ENCODE measurements at places on chromosomes 2 and 18. TPM values are rescaled to one million over a fixed set of nuclear protein-coding genes. Genes with fewer than 3 reads are reported as not detected.

ZNF2 gene
- 6.5 TPM for total RNA-seq

DNA sequence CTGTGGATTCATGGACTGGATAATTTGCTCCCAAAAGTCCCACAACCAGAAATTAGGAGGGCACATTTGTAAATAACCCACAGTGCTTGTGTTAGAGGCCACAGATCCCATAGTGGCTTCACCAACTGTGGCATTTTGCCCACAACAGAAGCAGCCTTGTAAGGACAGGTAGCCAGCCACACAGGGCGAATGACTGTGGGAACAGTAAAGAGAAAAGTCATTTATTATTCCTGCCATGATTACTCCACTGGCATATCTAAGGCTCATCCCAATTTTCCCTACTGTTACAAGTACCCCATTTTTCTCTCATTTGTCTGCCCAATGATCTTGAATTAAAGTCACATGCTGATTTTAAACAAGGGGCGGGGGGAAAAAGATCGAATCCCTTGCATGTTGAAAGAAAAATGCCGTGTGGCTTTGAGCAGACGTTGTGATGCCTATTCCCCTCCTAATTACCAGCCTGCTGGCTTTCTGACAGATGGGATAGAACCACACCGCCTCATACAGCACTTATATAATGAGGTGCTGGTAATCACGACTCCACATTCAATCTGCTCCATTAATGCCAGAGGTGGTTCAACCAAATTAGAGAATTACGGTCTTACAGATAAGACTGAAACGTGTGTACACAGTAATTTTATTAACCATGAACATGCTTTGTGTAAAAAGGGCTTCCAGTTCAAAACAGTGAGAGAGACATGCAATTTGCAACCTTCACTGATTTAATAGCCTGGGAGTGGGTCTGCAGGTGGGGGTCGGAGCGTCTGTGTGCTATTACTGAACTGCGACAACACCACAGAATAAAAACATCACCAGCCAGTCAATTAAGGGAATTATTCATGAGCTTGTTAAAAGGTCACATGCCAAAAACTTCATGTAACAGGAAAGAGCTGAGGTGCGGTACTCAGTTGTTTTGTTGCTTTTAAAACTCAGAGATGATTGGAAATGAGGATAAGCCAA, 196.0 kb downstream of the TMEM163 start:
- no peak for DNase-seq

HRH4 gene
- 0.12 TPM for total RNA-seq

DNA sequence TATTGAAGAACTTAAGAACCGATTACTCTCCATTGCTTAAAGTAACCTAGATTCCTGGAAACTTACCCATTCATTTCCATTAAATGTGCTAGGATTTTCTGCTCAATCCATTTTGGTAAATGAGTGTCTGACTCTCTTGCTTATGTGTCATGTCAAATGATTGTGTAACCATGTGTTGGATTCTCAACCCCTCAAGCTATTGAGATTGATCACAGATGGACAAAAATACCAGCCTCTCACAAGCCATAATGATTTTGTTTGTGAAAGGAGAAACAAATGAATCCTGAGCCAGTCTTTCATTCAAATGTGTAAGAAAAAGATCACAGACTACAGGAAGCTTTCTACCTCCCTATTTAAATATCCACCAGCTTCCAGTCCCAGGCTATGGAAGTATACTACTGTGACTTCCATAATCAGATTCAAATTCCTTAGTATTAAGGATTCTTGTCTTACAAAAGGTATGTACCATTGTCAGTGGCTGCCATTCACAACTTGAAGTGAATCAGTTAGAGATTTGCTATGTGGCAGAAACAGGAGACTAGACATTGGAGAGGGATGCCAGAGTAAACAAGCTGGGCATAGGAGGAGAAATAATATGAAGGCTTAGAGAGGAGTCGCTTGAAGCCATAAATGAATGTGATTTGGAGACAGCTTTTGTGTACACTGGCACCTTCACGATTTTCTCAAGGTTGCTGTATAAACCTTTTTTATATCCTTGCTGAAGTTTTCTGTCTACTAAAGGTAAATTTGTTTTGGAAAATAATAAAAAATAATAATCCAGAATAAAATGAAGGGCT, 498.5 kb upstream of the SETBP1 start:
- DNase-seq: no peak

DIPK1C gene
- not detected for total RNA-seq

DNA sequence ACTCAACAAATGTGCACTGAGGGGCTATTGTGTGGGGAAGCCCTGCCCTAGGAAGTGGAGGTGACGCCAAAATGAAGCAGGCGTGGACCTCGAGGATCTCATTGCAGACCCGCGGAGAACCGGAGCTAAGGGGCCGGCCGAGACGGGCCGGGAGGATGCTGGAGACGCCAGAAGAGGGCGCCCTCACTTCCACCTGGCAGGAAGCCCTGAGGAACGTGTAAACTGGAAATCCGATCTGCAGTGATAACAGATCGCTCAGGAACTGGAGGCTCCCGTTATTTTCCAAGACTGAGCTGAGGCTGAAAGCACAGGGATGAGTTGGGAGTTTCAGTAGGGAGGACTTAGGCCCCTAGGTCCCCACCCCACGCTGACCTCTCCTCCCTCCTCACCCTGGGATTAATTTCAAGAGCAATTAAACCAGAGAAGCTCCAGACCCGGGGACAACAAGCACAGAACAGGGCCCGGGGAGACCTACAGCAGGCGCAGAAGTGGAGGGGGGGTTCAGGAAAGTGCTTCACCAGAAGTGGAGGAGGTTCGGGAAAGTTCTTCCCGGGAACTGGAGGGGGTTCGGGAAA, 7.7 kb upstream of the COL6A3 start:
- DNase-seq: peak; percentile 81

- no peak for DNase-seq
Measured at GRCh38 chr18:74288041-74288440, 3.7 kb downstream of the CYB5A start.

- no peak for DNase-seq
Measured at GRCh38 chr2:33665039-33665438, 65.9 kb upstream of the FAM98A start.

- DNase-seq: no peak
Measured at GRCh38 chr2:162636206-162636728, 202.3 kb downstream of the KCNH7 start.

GRCh38 chr2:32773448-32773808, 145.6 kb downstream of the TTC27 start:
- no peak for DNase-seq

GRCh38 chr2:70496819-70497218, 56.8 kb downstream of the TGFA start:
- DNase-seq: no peak

SGO2 gene
- 16.0 TPM for total RNA-seq

FOXI3 gene
- total RNA-seq: not detected

DNA sequence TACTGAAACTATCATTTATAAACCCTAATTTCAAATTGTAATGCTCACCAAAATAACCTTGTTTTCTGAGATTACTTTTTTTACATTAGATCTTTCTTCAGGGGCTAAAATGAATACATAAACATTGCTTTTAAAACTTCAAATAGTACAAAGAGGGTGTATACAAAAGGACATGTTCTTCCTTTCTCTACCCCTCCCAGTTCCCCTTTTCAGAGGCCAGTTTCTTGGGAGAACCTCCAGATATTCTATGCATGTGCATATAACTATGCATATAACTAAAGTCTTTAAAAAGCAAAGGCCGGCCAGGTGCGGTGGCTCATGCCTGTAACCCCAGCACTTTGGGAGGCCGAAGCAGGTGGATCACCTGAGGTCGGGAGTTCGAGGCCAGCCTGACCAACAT, 10.6 kb upstream of the FAM117B start:
- no peak for DNase-seq

LIMS2 gene
- total RNA-seq: not detected

SKOR2 gene
- not detected for total RNA-seq

DNA sequence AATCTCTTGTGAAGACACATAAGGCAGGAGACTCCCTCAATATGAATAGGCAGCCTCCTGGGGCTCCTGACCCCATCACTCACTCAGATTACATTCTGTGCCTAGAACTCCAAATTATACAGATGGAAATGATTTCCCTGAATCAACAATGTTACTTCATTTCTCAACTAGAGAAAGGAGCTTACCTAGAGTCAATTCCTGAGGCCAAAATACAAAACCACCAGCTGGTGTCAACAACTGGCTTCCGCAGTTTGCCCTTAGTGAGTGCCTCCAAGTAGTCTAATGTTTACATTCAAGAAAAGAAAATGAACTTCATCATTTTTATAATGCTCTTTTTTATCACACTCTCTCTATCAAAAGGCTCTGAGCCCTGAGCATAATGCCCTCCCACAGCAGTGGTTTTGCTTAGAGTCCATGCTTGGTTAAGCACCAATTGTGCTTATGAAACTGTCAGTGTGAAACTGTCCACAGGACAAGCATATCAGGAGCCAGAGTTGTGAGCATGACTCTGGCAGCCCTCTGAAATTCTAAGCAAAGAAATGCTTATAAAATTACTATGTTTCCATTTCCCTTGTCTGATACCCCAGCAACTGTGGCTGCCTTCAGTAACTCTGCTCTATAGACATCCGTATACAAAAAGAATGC, 305.7 kb upstream of the PKDCC start:
- no peak for DNase-seq

SPC25 gene
- 10.8 TPM for total RNA-seq

GRCh38 chr2:35204881-35205280, 1150.7 kb upstream of the CRIM1 start:
- DNase-seq: no peak
